Effector CD4-positive, alpha-beta T cell (primary cell): ENCODE measurements at places on chromosomes 11 and 22.

DNA sequence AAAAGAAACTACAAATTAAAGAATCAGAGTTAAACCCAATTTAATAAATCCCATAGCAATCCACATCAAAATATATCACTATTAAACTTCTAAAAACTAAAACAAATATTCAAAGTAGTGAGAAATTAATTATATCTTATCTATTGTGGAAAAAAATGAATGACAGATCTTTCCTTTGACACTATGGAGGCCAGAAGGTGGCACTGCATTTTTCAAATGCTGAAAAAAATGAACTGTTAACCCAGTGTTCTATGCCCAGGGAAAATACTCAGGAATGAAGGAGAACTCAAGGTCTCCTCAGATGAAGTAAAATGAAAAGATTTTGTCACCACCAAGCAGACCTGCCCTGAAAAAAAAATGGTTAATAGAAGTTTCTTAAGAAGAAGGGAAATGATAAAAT lies 27.7 kb downstream of the TYR start:
- DNase-seq: no peak

DNA sequence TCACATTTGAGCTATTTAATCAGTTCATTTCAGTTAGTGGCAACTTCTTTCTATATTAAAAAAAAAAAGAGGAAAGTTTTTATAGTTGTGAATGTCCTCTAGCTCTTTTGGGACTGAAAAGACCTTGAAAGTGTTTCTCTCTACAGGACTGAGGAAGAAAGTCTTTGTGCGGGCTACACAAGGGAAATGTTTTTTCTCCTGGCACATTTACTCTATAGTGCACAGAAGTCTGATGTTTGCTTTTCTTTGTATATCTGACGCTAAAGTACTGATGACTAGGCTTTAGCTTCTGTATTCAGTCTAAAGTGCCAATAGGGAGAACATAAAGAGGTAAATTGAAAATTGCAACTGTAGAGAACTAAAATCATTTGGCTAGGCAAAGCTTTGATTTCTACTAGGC lies 737.4 kb upstream of the LUZP2 start:
- no peak for DNase-seq

DNA sequence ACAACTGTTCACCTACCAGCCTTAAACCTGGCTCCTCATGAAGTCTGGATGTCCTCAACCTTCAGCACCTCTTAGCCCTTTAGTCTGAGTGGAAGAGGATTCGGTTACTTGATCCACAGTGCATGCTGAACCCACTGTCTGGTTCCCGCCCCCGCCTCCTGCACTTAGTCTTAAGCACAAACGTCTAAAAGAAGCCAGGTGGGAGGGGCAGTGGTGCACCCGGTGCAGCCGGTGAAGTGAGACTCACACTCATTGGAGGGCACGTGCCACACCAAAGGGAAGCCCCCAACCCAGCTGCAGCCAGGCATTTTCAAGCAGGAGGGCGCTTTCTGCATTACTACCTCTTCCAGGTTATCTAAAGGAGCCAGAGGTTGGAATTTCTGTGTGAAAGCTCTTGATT lies 146.8 kb downstream of the COMMD9 start:
- no peak for DNase-seq

GRCh38 chr11:28491431-28491830 lies 383.2 kb downstream of the METTL15 start:
- no peak for DNase-seq

GRCh38 chr11:99987821-99988470 lies 699.1 kb upstream of the ARHGAP42 start:
- no peak for DNase-seq

DNA sequence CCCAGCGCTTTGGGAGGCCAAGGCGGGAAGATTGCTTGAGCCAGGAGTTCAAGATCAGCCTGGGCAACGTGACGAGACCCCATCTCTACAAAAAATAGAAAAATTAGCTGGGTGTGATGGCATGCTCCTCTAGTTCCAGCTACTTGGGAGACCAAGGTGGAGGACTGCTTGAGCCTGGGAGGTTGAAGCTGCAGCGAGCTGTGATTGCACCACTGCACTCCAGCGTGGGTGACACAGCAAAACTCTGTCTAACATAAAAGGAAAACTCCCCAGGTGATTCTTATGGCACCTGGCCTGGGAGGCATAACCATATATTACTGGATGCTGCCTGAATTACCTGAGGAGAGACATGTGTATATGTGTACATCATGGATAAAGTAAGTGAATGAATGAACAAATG lies 29.1 kb downstream of the KIAA1671 start:
- no peak for DNase-seq

GRCh38 chr11:66476841-66477251 lies 3.4 kb upstream of the DPP3 start:
- no peak for DNase-seq

DNA sequence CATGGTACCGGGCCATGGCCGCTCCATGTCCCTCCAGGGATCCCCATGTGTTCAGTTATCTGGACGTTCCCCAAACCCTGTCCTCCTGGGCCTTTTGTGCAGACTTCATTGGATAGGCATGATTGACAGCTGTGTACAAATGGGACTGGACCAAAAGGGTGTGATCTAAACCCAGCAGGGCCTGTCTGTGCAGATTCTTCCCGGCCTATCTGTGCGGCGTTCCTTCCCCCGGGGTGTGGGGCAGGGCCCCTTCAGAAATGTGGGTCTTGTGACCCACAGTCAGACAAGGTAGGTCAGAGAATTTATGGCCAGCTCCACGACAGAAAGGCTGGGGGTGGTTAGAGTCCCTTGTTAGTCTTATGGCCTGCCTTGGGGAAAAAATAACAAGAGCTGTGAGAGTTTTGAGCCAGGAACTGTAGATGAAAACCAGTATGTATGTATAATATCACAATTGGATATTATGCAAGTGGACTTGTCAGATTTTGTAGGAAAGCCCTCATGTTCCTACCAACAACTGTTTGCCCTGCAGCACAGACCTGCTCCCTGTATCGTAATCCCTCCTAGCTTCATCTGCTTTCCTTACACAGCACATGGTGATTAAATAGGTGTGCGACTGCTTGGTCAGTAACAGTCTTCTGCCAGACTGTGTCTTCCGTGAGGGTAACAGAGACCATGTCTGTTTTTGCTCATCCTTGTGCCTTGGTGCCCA lies 31.7 kb downstream of the AP2A2 start:
- DNase-seq: no peak

GRCh38 chr11:9180784-9181183 lies 84.4 kb downstream of the DENND5A start:
- DNase-seq: no peak

GRCh38 chr11:61140416-61140815 lies 20.8 kb downstream of the VPS37C start:
- DNase-seq: no peak

DNA sequence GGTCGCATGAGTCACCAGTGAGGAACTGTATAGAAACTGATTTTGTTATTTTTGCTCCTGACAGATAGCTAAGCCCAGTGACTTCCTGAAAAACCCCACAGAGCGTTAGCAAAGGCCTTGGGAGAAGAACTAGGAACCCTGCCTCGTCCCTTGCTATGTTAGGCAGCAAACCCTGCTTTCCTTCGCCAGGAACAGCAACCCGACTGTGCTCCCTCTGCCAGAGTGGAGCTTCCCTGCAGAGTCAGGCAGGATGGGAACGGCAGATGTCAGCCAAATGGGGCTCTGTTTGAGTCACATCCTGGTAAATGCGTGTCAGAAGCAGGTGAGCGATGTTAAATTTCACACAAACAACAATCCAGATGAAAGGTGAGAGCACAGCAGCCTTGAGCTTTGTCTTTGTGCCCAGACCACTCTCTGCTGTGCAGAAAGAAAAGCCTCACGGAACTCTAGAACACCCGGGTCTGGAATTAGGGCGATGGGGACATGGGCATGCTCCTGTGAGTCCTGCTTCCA lies 186.6 kb downstream of the ADAMTS15 start:
- no peak for DNase-seq

GRCh38 chr22:21927174-21927823 lies 25.3 kb downstream of the PPM1F start:
- no peak for DNase-seq
